Activated T-helper 9 cell treated with anti-CD3 and anti-CD28 coated beads, Interleukin-2, amount 50 U/mL, for 16 hours (primary cell): ENCODE measurements at places on chromosomes 2 and 18.

- no peak for DNase-seq
Measured at GRCh38 chr2:68018727-68019126, 44.1 kb downstream of the C1D start.

DNA sequence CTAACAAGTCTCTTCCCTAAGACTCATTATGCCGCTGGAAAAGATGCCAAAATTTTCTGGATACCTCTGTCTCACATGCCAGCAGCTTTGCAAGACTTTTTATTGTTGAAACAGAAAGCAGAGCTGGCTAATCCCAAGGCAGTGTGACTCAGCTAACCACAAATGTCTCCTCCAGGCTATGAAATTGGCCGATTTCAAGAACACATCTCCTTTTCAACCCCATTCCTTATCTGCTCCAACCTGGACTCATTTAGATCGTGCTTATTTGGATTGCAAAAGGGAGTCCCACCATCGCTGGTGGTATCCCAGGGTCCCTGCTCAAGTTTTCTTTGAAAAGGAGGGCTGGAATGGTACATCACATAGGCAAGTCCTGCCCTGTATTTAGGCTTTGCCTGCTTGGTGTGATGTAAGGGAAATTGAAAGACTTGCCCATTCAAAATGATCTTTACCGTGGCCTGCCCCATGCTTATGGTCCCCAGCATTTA, 26.3 kb downstream of the DHRS9 start:
- DNase-seq, result no peak

- DNase-seq, result no peak
Measured at GRCh38 chr18:80182855-80183254, 64.5 kb downstream of the PARD6G start.

- no peak for DNase-seq
Measured at GRCh38 chr2:43105586-43106558, 120.5 kb downstream of the ZFP36L2 start.

- DNase-seq, result no peak
Measured at GRCh38 chr2:218152172-218152571, 14.6 kb downstream of the CXCR1 start.
